ENCODE measurements at places on chromosomes 13 and 19.

- no peak for DNase-seq
Measured at GRCh38 chr13:30638301-30638700, 20.6 kb downstream of the USPL1 start.

DNA sequence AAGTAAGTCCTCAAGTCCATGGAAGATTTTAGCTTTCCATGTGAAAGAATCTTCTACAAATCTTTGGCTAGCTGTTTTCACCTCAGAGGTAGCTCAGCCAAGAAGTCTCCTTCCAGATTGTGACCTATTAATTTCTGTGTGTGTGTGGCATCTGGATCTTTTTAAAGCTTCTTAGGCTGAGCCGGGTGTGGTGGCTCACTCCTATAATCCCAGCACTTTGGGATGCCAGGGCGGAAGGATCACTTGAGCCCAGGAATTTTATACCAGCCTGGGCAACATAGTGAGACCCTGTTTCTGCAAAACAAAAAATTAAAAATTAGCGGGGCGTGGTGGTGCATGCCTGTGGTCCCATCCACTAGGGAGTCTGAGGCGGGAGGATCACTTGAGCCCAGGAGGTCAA lies 13.4 kb upstream of the SLC44A2 start:
- no peak for DNase-seq

DNA sequence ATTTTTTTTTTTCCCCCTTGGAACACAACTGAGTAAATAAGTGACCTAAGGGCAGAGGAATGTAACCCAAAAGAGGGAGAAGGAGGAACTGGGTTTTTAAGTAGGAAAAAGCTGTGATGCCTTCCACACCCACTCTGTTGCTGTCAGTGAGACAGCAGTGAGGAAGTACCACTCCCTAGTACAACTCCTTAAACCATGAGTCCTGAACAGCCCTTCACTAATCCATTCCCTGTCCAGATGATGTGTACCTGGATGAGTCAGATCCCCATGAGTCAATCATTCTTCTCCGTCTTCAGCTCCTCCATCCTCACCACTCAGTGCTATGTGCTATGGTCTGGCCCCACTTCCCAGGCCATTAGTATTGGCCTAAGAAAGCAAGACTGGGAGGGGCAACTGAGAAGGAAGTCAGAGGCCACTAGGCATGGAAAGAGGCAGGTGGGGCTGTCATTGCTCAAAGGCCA lies 12.9 kb upstream of the CXCL17 start:
- no peak for DNase-seq

- DNase-seq = no peak
Measured at GRCh38 chr13:51581148-51581820, 3.0 kb upstream of the WDFY2 start.

GRCh38 chr19:4591320-4591719 lies 31.8 kb upstream of the SEMA6B start:
- no peak for DNase-seq

- no peak for DNase-seq
Measured at GRCh38 chr19:1255186-1256161, 7.1 kb downstream of the MIDN start.

Data from NT2/D1 (cell line).